ENCODE measurements at places on chromosomes 5 and 9. TPM values are rescaled to one million over a fixed set of nuclear protein-coding genes. Genes with fewer than 3 reads are reported as not detected.

The PCDHGB1 gene
- total RNA-seq = 0.19 TPM

GRCh38 chr9:128716581-128717254, 7.2 kb downstream of the ZDHHC12 start:
- H3K4me1 ChIP-seq = peaks cover under 1% of the 10 kb centered on the region
- H3K36me3 ChIP-seq = peaks cover 9% of the 10 kb centered on the region
- no peak overlapping the region for H3K27ac ChIP-seq

- no peak overlapping the region for H3K27ac ChIP-seq
- H3K36me3 ChIP-seq = no peaks in the 10 kb centered on the region
- peaks cover 49% of the 10 kb centered on the region for H3K27me3 ChIP-seq
- peaks cover 2% of the 10 kb centered on the region for H3K4me1 ChIP-seq
- H3K4me3 ChIP-seq = no peak overlapping the region
- no peak for DNase-seq
These were observed 8.7 kb downstream of the PROP1 start for GRCh38 chr5:177987326-177987725.

GRCh38 chr9:106878934-106879333, 16.0 kb downstream of the ZNF462 start:
- H3K4me1 ChIP-seq = no peaks in the 10 kb centered on the region
- no peaks in the 10 kb centered on the region for H3K27me3 ChIP-seq
- H3K4me3 ChIP-seq = no peak overlapping the region
